ENCODE measurements at places on chromosomes 6 and 20. TPM values are rescaled to one million over a fixed set of nuclear protein-coding genes. Genes with fewer than 3 reads are reported as not detected.

The SNAP25 gene
- total RNA-seq = 1.1 TPM

GRCh38 chr20:6698056-6698455, 69.4 kb upstream of the BMP2 start:
- no peak for DNase-seq

DNA sequence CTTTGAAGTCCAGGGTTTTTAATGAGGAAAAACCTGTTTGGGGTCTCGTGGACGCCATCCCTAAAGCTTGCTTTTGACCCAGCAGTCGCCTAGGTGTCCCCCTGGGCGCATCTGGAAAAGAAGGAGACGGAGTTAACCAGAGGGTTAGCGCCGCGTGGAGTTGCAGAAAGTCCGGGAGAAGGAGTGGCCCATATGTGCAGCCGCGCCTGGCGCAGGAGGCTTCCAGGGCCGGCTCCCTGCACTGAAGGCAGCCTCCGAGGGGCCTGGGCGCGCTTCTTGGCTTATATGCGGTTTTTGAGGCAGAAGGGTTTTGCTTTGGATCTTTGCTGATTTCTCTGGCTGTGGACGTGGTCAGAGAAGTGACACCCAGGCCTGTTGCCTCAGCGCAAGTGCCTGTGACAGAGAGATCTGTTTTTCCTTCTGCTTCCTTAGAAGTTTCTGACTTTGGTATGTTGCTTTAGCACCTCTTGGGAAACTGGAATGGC, 987 bp downstream of the TMEM181 start:
- DNase-seq = no peak

DNA sequence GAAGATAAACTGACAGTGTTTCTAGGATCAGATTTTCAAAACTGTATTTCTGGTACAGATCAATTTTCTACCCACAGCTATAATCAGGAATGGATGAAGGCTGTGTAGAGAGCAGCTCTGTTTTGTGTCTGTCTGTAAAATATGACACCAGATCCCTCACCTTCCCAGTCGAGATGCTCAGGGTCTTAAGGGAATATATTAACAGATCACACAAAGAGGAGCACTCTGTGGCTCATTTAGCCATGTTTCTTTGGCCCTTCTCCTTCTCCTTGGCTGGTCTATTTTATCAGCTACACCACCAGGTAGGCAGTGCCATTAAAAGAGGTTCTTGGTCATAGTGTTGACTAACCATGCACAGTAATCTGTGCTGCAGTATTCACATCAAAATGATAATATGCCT, 82.6 kb downstream of the PREP start:
- no peak for DNase-seq

DNA sequence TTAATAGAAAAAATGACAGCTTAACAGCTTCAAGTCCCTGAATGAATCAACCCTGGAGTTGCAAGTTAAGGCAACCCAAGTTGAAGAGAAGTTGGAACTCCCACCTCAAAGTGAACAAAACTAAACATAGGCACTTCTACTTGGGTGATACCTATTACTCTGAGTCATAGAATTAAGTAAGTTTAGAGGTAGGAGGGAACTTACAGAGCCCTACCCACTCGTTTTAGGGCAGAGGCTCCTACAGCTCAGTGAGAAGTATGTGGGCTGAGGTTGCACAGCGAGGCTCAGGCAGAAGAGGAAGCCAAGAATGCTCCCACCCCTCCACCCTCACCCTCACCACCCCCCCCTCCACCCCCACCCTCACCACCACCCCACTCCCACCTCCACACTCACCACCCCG, 42.2 kb downstream of the NFATC2 start:
- DNase-seq = no peak

DNA sequence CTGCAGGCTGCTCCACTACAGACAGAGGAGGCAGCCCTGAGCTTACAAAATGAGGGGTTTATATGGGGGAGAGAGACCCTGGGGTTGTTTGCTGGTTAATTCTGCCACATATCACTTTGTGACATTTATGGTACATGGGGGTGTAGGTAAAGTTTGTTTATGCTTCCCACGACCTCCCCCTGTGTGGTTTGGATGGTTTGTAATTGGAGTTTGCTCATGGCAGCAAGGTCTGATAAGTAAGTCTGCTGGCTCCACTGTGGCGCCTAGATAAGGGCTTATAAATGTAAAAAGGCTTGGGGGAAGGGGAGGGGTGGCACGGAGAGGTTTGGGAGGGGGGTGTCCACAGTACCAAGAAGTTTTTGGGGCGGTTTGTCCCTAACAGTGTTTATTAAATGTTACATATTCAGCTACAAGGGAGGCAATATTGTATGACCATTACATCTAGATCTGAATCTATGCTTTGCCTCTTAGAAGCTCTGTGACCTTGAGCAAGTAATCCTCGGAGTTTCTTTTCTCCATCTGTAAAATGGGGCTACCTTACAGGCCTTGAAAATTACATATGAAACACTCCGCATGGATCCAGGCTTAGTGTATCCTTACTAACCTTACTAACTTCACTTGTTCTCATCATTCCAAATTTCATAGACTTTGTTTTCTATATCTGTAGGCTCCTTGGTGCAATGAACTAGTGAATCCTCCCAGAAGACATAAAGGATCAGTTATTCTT, 204.8 kb upstream of the NOX3 start:
- DNase-seq = no peak

- DNase-seq = no peak
These were observed 1339.4 kb downstream of the GRIK2 start for GRCh38 chr6:102732898-102733297.

DNA sequence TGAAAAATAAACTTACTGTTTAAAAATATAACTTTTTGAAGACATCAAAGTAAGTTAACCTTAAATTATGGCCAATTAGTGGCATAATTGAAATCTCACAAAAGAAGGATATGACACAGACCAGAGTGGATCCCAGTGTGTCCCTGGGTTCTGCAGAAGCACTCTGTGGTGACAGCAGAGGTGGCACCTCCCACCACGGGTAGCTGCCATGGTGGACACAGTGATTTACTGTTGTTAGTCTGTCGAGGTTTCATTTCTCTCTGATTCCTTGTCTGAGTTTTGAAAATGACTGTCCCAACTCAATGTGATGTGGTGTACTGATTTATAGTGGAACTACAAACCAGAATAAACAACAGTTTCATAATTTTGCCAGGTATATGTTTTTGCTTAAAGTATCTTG, 76.5 kb downstream of the TULP4 start:
- DNase-seq = no peak

The BTBD3 gene
- 76.0 TPM for total RNA-seq

The TRIM31 gene
- total RNA-seq = 182 TPM

- no peak for DNase-seq
These were observed 65.0 kb upstream of the SLC2A12 start for GRCh38 chr6:134117409-134117808.

- DNase-seq = no peak
These were observed 5.9 kb downstream of the PTPRA start for GRCh38 chr20:2879146-2879545.

DNA sequence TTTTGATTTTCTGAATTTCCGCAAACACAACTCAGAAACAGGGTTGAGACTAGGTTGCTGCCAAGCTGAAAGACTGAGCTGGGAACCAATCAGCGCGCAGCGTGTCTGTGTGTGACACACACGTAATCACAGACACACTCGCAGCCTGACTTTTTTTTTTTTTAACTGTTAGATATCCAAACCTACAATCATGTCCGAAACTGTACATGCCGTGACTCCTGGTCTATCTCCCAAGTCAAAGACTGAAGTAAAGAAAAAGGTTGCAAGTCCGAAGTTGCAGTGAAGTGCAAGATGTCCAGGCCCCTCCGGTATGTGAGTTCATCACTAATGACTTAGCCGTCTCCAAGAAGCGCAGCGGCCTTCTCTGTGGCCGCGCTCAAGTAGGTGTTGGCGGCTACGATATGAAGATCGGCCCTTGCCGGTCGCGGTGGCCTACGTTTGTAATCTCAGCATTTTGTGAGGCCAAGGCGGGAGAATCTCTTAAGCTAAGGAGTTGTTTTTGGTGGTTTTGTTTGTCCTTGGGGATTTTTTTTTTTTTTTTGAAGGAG, 108.2 kb downstream of the HFE start:
- DNase-seq = peak; percentile 87
